ENCODE measurements at places on chromosomes 6 and 20.

DNA sequence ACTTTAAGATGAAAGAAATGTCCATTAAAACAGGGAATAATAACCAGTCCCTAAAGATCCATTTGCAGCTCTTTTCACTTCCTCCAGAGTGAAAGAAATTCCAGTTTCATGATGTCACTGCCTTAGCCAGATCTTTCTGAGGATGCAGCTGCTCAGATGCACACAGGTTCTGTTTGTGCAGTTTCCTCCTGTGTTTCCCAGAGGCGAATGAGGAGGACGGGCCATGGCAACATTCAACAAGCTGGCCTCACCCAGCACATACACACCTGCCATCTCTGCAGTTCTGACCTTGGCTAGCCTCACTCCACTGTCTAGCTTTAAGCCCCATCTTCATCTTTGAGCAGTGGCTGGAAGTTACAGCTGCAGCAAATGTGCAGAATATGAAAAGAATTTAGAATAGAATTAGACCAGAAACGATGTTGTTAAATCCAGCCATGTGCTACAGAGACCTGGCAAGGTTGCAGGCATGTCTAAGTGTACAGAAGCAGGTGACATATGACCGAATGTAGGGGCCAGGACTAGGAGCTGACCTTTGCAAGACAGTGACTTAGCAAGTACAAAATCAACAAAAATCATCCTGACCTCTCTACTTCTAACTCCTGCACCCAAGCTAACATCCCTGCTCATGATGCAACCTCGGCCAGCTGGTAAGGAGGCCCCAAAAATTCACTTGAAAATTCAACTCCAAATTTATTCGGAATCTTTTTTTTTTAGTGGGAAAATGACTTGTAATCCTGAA lies 35.0 kb downstream of the FAM50B start:
- no peak for DNase-seq

DNA sequence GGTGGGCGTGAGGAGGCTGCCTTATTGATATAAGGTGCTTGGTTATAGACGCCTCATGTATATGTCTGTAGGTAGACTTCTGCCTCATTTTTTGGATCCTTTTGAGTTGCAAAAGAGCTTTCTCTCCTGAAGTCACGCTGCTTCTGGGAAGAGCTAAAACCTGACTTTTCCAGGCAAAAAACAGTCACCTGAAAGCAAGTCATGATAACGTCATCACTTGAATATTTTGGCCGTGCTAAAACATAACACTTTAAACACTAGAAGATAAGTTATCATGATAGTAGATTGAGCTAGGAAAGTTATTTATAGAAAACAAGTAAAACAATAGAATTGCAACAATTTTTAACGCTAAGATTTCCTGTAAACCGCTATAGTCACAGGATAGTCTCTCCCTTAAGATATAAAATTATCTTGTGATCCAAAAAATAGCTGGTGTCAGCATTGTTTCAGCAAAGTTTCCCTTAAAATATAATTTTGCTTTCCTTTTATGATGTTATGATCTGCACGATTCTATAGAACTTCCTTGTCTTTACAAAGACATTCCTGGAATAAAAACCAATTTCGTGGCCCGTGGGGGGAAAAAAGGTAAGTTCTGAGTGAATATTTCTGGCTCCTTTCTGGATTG lies 69.0 kb upstream of the AKAP12 start:
- DNase-seq: no peak

DNA sequence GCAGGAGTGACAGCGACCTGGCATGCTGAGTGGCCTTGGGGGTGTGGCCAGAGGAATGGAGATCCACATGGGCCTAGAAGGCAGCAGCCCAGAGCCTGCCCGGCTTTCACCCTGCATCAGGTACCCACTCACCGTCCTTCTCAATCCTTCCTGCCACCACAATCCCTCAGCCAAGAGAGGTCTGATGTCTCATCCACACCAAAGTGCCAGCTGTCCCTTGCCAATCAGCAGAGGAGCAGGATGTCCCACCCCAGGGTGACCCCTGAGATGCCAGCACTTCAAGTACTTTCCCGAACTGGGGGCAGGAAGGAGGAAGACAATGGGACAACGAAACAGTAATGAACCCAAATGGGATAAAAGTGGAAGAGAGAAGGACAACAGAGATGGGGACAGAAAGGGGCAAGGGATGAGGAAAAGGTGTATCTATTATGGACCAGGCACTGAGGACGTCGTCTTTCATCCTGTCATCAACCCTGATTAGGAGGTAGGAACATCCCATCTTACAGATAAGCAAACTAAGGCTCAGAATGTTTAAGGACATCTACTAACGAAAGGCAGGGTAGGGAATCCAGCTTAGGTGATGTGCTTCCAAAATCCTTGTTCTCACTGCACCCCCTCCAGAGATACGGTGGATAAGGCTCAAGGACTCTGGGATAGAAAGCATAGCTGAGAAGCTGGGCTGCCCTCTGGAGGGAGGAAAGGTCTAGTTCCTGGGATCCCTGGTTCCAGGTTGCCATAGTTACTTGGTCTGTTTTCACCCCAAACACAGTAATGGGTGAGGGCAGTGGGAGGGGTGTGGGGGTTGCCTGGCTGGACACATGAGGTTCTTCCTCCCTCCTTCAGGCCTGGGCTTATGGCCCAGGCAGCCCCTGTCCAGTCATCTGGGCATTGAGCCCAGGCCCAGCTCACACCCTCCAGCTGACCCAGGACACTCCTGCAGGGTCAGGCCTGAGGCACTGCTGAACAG lies 4.5 kb upstream of the TNXB start:
- no peak for DNase-seq

GRCh38 chr6:144893680-144894151 lies 608.6 kb downstream of the UTRN start:
- DNase-seq: no peak

GRCh38 chr20:61546641-61547040 lies 294.6 kb downstream of the CDH4 start:
- no peak for DNase-seq

DNA sequence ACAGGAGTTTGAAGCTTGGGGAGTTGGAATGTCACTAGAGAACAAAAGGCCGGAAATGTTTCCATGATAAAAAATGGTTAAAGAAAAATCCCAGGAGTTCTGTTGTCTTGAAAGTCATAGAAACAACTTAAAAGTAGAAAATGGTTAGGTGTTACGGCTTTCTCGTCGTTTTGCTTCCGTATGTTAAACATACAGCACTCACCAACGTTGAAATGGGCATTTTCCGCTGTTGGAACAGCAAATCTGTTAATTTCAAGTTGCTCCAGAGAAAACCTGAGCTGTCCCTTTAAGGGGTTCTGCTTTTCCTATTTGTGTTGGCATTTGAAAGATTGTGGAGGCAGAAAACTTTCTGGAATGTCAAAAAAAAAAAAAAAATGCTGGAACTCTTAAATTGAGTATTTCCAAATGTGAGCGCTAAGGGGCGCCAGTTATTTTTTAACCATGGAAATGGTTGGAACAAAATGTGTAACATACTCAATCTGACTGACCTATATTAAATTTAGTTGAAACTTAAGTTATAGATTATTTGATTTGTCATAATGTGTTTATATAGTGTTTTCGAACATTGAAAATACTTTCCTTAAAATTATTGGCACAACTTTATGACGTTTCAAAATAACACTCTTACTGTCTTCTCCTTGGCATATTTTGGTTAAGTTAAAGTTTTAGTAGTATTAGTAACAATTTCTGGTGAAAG lies 2.2 kb downstream of the QKI start:
- DNase-seq: no peak

DNA sequence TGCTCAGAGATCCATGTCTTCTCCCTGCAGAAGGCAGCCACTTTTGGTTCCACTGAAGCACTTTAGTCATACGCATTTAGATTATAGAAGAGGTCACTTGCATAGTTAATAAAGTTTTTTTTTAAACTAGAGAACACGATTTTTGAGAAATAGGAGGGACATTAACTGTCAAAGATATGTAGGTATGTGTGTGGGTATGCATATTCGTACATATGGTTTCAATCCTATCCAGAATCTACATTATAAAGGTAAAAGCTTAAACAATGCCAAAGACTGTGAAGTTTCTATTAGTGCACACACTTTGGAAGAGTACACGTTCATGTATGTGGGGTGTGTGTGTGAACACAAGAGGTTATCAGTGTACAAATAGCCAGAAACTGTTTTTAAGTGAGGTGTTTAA lies 103.2 kb downstream of the BTBD3 start:
- DNase-seq: no peak

- no peak for DNase-seq
Observed at GRCh38 chr6:80974579-80974978, 777.9 kb downstream of the TENT5A start.

DNA sequence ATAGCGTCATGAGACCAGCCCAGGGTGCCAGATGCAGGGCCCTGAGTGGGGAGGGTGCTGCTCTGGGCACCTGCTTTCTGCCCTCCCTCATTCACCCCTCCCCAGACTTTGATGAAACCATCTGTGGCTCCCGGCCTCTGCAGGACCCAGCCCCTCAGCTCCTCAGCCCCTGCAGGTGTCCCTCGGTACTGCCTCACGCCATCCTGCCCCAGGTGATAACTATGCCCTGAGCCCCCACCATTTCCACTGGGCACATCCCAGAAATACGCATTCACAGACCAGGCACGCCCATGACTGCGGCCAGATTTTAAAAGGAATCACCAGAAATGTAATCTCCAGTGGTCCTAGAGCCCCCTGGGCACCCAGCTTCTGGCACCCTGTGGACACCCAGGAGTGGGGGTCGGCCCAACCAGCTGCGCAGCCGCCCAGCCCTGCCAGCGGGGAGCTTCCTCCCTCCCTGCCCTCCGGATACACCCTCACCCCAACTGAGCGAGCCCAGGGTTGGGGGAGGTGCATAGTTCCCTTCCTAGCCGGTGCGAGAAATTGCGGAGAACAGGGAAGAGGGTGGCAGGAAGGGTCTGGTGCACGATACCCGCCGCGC lies 615 bp upstream of the NTSR1 start:
- no peak for DNase-seq

- DNase-seq: no peak
Observed at GRCh38 chr6:107800564-107801164, 23.4 kb downstream of the SCML4 start.

- no peak for DNase-seq
Observed at GRCh38 chr6:30778001-30778635, 33.8 kb upstream of the IER3 start.

DNA sequence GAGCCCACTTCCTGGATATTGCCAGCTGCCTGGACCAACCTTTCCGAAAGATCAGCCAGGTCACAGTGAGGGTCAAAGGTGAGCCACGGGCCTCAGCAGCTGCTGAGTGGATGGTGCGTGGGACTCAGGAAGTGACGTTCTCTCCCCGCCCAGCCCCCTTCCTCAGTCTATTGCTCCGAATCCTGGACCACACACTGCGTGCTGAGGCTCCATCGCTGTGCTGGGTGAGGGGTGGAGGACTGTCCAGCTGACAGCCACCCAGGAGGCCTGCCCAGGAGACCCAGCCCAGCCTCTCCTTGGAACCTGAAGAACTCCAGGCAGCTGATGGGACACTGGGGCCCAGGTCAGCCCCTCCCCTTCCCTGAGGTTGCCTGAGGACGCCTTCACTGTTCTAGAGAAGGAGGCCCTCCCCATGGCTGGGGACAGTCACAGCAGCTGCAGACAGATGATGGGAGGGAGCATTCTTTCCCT lies 94.4 kb upstream of the CD93 start:
- DNase-seq: no peak

GRCh38 chr6:163965426-163966348 lies 551.2 kb downstream of the QKI start:
- no peak for DNase-seq

GRCh38 chr6:33915134-33915533 lies 111.3 kb upstream of the MLN start:
- no peak for DNase-seq

DNA sequence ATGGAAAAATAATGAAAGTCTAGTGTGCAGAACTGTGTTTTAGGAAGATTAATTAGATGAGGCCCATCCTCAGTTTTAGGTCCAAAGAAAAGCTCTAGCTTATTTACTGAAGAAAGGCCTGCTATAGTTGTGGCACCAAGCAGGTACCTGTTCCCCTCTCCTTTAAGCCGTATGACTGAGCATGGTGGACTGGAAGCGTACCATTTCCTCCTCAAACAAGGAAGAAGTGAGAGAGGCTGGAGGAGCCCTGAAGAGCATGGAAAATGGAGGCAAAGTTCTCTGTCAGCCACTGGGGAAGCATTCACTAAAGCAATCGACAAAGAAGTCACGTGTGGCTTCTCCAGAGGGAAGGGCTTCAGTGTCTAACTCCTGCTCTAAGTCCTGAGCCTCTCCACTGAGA lies 100.2 kb downstream of the MAN1A1 start:
- DNase-seq: no peak

DNA sequence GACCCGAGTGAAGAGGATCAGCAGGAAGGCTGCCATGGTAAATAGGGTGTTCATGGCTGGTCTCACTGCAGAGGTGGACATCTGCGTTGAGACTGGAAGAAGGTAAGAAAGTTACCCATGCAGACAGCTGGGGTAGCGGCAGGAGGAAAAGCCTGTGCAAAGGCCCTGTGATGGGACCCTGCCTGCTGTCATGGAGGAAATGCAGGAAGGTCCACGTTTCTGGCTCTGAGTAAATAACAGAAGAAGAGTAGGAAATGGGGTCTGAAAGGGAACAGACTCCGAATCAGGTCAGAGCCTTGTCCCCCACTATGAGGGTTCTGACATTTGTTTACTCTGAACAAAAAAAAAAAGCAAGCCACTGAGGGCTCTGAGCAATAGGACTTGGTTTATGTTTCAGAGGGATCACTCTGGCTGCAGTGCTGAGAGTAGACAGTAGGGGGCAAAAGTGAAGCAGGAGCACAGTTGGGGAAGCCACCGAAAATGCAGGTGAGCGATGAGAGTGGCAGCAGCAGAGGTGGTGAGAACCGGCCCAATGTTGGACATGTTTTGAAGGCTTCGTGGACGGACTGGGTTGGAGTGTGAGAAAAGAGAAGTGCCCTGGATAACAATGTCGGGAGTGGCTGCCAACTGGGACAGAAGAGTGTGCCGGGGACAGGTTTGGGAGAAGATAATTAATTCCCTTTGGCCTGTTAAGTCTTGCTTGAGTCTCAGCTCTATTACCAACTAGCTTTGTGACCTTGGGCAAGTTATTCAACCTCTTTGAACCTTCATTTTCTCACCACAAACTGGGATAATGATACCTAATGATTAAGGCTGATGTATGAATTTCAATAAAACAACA lies 57.9 kb upstream of the MAP7 start:
- peak; percentile 61 for DNase-seq

DNA sequence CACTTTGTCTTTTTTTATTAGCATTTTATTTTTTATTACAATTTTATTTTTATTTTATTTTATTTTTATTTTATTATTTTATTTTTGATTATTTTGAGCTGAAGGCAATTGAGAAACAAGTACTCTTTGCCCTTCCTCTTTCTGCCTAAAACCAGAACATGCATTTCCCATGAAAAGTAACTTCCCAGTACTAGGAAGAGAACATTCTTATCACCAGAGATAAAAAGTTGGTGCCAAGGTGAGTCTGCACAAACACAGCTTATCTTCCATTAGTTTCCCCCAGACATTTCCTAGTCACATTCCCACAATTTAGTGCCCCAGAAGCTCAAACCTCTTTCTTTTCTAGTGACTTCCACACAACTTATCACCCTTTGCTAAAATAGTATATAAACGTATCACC lies 84.8 kb downstream of the CD24 start:
- no peak for DNase-seq

Measured in stimulated activated naive B cell treated with anti-CD40 and anti-IgM and Interleukin-4, amounts not matched to agents 10 μg/mL and 1 μg/mL and 100 μg/mL, for 72 hours (primary cell).